ENCODE measurements at places on chromosomes 4 and X.

DNA sequence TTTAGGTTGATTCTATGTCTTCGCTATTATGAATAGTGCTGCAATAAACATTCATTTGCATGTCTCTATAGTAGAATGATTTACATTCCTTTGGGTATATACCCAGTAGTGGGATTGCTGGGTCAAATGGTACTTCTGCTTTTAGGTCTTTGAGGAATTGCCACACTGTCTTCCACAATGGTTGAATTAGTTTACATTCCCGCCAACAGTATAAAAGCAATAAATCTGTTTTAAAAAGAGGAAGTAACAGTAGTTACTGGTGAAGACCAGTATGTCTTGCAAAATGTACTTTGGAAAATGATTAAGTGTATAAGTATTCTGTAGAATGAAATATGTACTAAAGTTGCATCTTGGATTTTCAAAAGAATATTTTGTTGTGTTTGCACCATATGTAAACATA, 77.3 kb downstream of the SHROOM4 start:
- DNase-seq = no peak

DNA sequence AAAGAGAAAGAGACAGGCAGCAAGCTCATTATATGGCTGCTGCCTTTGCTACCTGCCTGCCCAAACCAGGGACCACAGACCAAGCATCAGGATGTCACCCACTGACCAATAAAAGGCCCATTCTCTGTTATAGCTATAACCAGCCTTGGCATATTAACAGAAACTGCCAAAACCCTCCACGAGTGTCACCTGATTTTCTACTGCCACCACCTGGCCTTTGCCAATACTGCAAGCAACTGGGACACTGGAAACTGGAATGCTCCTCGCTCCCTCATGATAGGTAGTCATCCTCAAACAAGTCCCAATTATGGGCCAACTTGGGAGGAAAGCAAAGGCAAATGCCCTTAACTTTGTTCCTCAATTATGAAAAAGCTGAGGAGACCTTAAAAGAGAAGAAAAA, 76.0 kb downstream of the SPIN4 start:
- DNase-seq = no peak

GRCh38 chr4:8427262-8427661, 13.3 kb downstream of the ACOX3 start:
- no peak for DNase-seq

- no peak for DNase-seq
These were observed 152.2 kb downstream of the MGST2 start for GRCh38 chr4:139817657-139818452.

DNA sequence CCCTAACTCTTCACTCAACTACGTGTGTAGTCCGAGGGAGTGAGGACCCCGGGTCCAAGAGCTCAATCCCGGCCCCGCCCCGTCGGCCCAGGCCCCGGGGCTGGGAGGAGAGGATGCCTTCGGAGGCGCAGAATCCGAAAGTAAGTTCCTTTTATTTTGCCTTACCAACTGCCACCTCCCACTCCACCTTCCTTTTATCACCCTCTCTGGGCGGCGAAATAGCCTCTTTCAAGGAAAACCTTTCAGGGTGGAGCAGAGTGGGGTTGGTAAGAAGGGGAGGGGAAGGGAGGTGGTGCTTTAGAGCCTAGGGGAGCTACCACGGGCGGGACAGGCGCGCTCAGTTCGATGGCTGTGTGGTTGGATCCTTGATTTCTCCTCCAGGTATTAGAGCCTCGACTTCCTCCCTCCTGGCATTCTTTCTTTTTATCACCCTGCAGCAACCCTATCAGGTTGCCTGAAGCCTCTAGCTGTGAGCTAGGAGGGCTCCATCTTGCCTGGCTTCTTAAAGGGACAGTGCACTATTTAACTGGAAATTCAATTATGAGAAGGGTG, 191.2 kb downstream of the RRAGB start:
- no peak for DNase-seq

DNA sequence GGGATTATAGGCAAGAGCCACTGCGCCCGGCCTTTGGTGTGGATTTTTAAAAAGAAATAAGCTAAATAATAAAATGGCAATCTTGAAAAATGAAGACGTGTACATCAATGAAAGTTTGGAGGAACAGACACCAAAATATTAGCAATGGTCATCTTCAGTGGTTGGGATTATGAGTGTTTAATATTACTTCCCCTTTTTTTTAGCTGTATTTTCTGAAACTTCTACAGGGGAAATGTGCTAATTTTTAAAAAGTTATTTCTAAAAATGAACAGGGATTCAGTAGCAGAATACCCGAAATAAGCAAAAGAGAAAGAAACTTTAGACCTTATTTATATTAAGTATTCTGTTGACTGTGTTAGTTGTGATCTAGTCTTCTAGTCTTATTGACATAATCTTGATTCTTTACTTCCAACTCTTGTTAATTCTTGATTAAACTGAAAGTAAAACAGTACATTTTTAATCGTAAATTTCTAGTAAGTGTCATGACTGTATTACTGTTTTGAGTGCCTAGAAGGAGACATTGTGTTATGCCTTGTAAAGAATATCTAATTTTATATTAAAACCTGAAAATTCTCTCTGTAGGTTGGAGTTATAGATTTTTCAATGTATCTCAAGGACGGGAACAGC, 51.3 kb downstream of the RUFY3 start:
- no peak for DNase-seq

GRCh38 chr4:62490635-62491034, 1290.5 kb downstream of the ADGRL3 start:
- no peak for DNase-seq

DNA sequence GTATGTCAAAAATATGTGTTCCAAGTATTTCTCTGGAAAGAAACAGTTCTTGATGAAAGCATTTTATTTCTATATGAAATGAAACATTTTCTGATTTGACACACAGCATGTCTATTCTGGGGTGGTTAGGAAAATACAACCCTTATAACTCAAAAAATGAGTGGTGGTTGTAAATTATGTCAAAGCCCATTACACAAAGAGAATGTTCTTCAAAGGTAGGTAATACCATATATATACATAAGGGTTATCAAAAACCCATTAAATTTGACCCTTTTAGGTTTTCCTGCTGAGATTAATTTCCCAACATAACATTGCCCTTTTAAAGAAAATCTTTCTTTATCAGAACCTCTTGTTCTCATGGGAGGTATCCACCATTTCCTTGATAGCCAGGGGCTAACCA, 420.5 kb upstream of the TECRL start:
- DNase-seq = no peak

DNA sequence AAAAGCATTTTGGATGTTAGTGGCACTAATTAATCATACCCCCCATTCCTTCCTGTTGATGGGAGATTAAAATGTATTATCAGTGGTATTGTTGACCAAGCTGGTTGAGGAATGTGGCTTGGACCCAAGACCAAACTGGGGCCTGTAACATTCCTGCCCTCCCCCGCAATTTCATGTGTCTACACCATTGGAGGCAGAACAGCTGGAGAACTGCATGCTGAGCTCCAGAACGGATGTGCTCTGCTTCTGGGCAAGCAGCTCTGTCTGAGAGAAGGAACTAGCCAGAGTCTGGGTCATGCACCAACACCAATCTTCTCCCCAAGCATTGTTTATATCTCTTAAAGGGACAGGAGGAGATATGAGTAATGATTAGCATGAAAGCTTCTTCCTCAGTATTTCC, 185.5 kb downstream of the CEP135 start:
- DNase-seq = no peak

DNA sequence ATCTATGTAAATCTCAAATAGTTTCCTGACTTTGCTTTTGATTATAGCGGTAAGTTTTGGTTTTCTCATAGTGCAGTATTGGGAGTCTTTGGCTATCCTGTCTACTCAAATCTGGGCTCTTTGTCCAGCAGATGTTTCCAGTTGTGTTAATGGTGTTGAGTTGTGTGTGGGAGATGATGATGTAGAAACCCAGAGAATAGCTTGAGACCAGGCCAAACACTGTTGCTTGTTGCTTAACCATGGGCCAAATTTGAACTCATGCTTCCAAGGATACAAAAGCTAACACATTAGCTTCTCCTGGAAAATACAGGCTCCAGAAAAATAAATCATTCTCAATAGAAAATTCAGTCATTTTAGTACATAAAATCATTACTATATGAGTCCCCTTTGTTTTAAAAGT, 82.6 kb upstream of the GYPA start:
- DNase-seq = no peak

DNA sequence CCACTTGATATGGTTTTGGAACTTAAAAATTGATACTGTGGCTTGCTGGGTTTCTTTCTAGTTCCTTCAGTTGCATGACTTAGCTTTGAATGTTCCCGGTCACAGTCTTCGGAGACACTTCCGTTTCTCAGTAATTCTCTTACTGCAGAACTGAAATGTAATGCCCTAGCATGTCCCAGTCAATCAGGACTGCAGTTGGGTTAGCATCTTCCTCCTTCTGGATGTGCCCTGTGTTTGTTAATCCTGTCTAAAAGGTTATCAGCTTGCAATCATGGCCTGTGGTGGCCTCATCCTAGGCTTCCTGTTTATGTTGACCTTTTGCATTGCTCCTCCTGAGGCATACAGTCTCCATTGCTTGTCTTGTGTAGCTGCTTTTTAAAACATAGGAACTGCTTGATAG, 275.9 kb downstream of the ARHGAP10 start:
- no peak for DNase-seq

GRCh38 chr4:336099-336892, 1.3 kb upstream of the ZNF141 start:
- peak; percentile 0 for DNase-seq

DNA sequence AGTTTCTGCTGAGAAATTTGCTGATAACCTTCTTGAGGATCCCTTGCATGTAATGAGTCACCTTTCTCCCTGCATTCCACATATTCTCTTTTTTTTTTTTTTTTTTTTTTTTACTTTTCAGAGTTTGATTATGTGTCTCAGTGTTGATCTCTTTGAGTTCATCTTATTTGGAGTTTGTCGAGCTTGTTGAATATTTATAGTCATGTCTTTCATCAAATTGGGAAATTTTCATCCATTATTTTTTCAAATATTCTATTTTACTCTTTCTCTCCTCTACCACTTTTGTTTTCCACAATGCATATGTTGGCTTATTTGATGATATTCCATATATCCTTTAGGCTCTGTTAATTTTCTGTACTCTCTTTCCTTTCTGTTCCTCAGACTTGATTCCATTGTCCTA, 136.1 kb downstream of the MAD2L1 start:
- no peak for DNase-seq

DNA sequence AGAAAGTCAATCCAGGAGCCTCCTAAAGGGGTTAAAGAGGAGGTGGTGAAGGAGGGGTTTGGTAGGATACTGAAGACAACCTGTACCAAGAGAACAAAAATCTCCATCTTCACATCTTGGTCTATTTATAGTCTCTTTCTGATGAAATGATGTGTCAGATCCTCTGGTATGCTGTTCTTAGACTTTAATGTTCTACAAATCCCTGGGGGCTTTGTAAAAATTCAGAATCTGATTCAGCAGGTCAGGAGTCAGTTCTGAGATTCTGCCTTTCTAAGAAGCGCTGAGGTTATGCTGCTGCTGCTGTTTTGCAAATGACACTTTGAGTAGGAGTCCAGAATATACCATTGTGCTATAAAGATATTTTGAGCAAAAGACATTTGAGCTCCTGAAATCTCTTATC, 172.9 kb upstream of the GLRA2 start:
- DNase-seq = no peak

DNA sequence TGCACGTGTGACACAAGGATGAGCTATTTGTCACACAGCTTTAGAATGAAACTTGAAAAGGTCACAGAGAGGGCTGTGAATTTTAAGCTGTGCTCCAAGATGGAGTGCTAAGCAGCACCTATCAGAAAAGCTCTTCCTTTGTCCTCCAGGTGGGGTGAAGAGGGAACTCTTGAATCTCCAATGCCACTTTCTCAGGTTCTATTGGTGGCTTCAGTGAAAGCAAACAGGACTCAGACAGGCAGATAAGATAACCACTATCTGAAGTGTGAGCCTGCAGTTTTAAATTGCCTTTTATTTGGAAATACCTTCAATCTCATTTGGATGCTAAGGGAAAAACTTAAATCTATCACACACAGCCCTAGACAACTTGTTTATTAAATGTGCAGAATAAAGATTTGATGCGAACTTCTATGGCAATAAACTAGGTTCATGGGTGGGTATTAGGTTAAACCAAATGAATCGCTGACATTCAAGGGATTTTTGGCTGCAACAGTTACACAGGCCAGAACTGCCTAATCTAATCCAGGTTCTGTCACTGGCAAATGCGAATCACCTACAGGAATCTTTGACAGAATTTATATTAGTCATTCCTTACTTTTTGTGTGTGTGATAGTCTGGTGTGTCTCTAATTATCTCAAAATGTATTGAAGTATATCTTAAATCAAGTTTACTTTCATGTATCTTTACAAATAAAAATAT, 13.6 kb upstream of the PDGFRA start:
- no peak for DNase-seq

DNA sequence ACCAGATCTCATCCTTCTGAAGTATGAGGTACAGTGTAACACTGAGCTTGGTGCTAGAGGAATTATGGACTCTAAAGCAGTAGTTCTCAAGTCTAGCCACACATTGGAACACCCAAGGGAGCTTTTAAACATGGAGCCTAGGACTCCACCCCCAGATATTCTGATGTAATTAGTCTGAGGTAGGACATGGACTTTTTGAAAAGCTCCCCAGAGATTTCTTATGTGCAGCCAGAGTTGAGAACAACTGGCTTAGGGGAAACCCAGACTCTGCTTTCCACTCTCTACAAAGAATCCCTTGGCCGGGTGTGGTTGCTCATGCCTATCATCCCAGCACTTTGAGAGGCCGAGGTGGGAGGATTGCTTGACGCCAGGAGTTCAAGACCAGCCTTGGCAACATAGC, 11.6 kb upstream of the GDPD2 start:
- no peak for DNase-seq

DNA sequence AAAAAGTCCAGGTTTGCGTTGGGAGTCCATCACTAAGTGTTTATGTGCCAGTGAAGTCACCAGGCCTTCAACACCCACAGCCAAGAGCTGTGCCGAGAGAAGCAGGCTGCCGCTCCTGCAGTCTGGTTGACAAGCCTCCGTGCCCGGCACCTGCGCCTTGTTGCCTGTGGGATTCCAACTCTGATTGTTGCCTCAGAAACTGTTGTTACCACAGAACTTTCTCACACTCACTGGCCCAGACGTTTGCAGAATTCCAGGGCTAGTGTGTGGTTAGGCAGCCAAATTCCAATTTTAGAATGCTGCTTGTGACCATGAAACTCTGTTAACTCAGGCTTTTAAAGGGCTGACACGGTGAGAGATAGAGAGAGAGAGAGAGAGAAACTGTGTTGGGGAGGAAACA, 119.5 kb upstream of the LIMCH1 start:
- DNase-seq = no peak

DNA sequence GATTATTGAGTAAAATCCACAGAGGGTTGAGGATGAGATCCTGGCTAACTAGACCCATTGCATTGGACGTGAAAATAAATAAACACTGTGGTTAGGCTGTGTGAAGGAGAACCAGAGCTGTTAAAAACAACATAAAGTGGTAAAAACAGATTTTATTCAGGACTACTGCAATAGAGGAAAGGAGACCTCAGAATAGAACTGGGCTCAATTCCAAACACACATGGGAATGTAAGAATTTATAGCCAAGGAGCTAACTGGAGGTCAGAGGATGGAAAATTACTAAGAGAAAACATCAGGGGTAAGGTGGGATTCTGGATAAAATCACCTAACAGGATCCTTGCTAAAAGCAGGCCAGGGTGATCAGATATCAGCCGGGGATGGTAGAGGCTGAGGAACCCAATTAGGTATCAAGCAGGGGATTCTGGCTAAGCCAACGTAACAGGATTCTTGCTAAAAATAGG, 112.4 kb downstream of the RNF150 start:
- no peak for DNase-seq
